ENCODE measurements at places on chromosomes 2 and 18.

GRCh38 chr18:76490670-76491472 lies 4.2 kb downstream of the ZNF516 start:
- no peak for DNase-seq

GRCh38 chr2:134452042-134452733 lies 198.3 kb downstream of the MGAT5 start:
- DNase-seq = no peak

GRCh38 chr18:76528477-76529432 lies 33.7 kb upstream of the ZNF516 start:
- DNase-seq = no peak

DNA sequence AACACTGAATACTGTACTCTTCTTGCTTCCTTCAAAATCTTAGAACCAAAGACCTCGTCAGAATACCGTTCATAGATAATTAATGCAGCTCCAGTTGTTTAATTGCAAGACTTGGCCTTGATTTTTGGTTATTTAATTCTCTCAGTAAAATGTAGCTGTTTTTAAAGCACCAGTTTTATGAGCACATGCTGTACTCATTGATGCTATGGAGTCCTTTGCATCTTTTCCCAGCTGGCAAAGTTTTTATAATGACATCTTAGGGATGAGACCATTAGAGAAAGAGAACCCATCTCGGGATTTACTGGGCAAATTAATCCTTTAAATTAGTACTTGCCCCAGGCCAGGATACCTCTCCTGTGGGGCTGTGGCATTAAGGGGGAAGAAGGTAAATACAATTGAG lies 199.3 kb downstream of the MEMO1 start:
- DNase-seq = no peak

DNA sequence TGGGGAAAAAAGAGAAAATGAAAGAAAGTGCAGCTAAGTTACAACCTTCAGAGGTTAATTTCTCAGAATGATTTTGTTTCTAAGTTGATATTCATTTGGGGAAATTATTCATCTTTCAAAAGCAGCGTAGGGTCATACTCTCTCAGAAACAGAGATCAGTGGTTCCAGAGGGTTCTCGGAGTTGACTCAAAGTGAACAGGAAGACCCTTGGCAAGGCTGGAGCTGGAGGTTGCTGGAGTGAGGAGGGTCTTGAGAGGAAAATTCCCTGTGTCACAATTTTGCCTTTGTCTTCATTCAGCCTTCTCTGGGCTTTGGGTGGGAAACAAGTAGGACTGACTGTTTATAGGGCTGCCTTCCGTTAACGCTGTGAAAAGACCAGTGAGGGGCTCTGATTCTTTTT lies 168.2 kb downstream of the ICOS start:
- DNase-seq = no peak

DNA sequence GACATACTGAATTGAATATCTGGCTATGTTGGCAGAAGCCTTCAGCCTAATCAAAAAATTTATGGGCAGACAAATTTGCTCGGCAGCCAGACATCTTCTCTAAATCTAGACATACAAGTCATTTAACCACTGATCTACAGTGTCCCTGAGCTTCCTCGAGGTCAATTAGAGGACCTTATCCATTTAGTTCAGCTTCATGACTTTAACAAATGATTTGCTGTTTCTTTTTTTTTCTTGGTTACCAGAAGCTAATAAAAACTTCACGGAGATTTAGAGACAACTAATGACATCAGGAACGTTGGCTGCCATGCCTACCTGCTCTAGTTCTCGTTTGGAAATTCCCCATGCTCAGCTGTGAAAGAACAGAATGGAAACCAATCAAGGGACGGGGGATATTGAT lies 223.8 kb downstream of the BCL2 start:
- no peak for DNase-seq

DNA sequence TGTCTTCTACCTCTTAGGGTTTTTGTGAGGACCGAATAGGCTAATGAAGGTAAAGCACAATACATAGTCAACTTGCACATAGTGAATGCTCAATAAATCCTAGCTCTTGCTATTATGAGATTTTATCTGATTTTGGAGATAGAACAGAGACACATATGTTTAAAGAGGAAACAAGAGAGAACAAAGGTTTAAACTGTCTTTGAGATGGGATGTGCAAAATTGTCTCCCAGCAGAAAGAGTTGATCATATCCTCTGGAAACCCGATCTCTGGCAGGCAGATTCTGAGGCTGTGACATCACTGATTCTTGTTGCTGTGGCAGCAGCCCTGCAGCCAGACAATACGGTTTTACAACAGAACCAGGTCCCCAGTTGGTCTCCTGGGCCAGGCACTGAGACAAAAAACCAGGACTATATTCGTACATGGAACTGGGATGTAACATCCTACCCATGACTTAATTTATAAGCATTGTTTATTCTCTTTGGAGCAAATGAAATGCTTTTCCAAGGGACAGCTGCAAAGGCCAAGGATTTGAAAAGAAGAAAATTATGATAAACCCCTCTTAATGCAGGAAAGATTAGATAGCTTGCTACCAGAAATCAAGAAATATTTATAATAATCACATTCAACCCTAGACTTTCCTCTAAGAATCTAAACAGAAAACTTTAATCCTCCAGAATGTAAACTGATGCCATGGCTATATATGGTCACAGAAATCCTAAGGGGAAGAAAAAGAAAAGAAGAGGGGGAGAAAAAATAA lies 80.2 kb downstream of the SLC8A1 start:
- no peak for DNase-seq

DNA sequence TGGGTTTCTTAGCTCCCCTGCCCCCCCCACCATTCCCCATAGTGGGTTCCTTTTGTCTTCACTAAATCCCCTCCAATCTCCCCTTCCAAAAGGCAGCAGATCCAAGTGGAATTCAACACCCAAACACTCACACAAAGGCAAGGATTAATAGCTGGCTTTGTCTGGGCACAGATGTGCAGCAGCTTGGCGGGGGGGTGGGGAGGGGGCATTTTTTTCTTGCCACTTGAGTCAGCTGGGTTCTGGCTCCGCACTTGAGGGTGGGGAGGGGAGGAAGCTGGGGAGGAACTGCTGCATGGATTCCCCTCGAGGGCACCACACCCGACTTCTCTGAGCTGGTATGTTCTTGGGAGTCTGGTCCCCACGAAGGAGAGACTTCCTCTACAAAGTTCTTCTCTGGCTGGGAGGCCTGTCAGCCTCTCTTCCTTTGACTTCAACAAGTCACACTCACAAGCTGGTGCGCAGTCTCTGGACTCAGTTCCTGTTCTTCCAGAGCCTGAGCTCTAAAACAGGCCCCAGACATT lies 36.0 kb downstream of the SERTAD2 start:
- DNase-seq = no peak

GRCh38 chr2:199455545-199456382 lies 2.0 kb downstream of the SATB2 start:
- no peak for DNase-seq

DNA sequence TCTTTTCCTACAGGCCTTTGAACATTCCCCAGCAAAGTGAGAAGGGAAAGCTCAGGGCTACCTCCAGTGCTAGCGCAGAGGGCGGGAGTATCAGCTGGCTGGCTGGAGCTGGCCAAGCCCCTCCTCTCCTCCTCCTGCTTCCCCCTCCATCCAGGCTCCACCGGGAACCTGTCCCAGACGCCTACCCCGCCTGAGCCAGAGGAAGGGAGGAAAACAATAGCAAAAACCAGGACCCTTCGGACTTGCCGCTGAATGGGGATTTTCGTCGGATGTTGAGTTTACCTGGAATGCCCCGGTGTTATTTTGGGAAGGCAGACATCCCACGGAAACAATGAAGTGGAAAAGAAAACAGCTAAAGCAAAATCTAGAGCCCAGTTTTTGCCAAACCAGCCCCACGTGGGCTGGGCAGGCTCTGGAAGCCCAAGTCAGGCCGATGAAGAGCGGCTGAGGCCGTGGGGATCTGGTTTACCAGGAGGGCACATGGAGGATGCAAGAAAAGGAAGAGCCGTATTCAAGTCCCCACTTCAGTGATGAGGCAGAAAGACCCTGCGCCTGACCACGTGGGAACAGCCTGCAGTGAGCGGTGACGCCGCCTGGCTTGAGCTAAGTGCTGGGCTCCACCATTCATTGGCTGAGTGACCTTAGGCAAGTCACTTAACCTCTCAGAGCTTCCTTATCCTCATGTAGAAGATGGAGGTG lies 100.4 kb upstream of the LCLAT1 start:
- DNase-seq = no peak
